ENCODE measurements at places on chromosomes 2 and 18. TPM values are rescaled to one million over a fixed set of nuclear protein-coding genes. Genes with fewer than 3 reads are reported as not detected.

ALPI gene
- total RNA-seq: not detected

- no peaks in the 10 kb centered on the region for H3K4me1 ChIP-seq
- H3K27me3 ChIP-seq: no peaks in the 10 kb centered on the region
- no peak for DNase-seq
- H3K4me3 ChIP-seq: no peak overlapping the region
Measured at GRCh38 chr2:13652531-13653313, 936.0 kb downstream of the TRIB2 start.

GRCh38 chr2:189153619-189154018 is 25.9 kb downstream of the COL5A2 start:
- peaks cover 18% of the 10 kb centered on the region for H3K4me1 ChIP-seq
- no peak overlapping the region for H3K4me3 ChIP-seq
- H3K27ac ChIP-seq: no peak overlapping the region
- H3K36me3 ChIP-seq: no peaks in the 10 kb centered on the region

GRCh38 chr2:215793747-215794595 is 219.4 kb downstream of the MREG start:
- no peaks in the 10 kb centered on the region for H3K36me3 ChIP-seq
- no peaks in the 10 kb centered on the region for H3K27me3 ChIP-seq

- H3K4me1 ChIP-seq: no peaks in the 10 kb centered on the region
- no peak overlapping the region for H3K4me3 ChIP-seq
- no peaks in the 10 kb centered on the region for H3K36me3 ChIP-seq
- no peak for DNase-seq
- H3K27me3 ChIP-seq: no peaks in the 10 kb centered on the region
Measured at GRCh38 chr2:239717706-239718105, 307.4 kb downstream of the NDUFA10 start.
